ENCODE measurements at places on chromosomes 1 and 21. TPM values are rescaled to one million over a fixed set of nuclear protein-coding genes. Genes with fewer than 3 reads are reported as not detected.

DNA sequence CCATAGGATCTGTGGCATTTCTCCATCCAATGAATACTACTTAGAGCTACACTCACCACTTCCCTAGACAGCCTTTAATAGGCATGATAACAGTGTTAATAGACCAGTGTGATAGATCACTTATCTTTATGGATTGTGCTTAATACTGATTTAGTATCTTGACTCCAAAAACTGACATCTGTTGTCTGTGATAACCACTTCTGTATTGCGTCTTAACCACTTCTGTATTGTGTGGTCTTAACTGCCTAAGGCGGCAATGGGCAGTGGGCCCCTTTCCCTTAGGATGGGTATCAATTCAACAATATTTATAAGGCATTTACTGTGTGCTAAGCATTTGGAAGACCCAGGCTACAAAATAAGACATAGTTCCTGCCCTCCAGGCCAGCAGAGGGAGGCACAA is 32.0 kb upstream of the RCAN3 start:
- H3K27ac ChIP-seq: no peak overlapping the region
- H3K4me1 ChIP-seq: no peaks in the 10 kb centered on the region
- no peak for DNase-seq
- H3K36me3 ChIP-seq: no peaks in the 10 kb centered on the region

DNA sequence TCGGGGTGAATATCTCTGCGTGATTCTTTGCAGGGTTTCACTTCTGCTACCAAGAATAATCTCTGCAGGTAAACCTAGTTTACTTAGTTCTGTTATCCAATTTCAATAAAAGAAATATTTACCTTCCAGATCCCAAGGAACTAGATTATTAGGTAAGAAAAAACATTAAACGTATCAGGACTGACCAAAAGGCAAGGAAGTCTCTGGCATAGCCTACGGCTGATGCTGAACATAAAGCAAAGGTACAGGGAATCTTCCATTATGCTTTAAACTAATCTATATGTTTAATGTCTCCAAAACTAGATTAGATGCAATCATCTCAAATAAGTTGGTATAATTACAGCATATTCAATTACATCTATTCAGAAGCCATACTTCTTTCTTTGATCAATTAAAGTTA is 168.9 kb downstream of the KCNK2 start:
- H3K36me3 ChIP-seq: no peaks in the 10 kb centered on the region
- H3K27ac ChIP-seq: no peak overlapping the region
- H3K4me3 ChIP-seq: no peak overlapping the region

- no peak overlapping the region for H3K27ac ChIP-seq
- H3K4me3 ChIP-seq: no peak overlapping the region
- DNase-seq: no peak
- peaks cover 4% of the 10 kb centered on the region for H3K36me3 ChIP-seq
Measured at GRCh38 chr1:24908591-24909259, 21.4 kb downstream of the RUNX3 start.

GRCh38 chr21:37342046-37342632 is 24.4 kb upstream of the DYRK1A start:
- peaks cover 19% of the 10 kb centered on the region for H3K4me1 ChIP-seq
- no peak overlapping the region for H3K4me3 ChIP-seq
- H3K27ac ChIP-seq: peak overlapping the region; percentile 5
- H3K36me3 ChIP-seq: no peaks in the 10 kb centered on the region

- DNase-seq: no peak
- no peak overlapping the region for H3K4me3 ChIP-seq
- no peaks in the 10 kb centered on the region for H3K4me1 ChIP-seq
- no peaks in the 10 kb centered on the region for H3K36me3 ChIP-seq
- no peak overlapping the region for H3K27ac ChIP-seq
Measured at GRCh38 chr1:115534106-115534505, 107.7 kb upstream of the VANGL1 start.

DNA sequence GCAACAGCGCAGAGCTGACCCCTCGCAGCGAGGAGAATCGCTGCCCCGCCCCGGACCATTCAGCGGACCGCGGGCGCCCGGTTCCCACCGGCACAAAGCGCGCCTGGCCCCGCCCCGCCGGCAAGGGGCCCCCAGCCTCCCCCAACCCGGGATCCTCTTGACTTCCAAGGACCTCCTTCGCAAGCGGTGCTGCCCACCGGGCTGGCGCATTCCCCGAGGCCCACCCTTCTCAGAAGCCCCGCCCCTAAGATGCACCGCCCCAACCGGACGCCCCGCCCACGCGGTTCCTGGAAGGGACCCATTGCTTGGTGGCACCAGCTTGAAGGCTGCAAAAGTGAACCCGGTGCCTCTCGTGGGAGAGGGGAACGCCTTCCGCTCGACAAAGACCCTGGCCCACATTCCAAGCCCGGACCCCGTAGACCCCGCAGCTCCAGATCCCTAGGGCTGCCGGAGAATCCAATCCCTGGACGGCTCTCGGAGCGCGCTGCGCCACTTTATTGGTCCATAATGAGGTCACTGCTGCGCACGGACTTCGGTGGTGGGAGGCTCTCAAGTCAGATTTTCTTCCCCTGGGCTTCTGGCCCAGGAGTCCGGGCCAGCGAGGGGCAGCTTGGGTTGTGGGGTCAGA is 2.0 kb downstream of the HES3 start:
- H3K27ac ChIP-seq: peak overlapping the region; percentile 81
- peak; percentile 71 for DNase-seq
- H3K36me3 ChIP-seq: no peaks in the 10 kb centered on the region
- peaks cover 23% of the 10 kb centered on the region for H3K4me1 ChIP-seq
- peak overlapping the region; percentile 94 for H3K4me3 ChIP-seq
- peaks cover 79% of the 10 kb centered on the region for H3K27me3 ChIP-seq

DNA sequence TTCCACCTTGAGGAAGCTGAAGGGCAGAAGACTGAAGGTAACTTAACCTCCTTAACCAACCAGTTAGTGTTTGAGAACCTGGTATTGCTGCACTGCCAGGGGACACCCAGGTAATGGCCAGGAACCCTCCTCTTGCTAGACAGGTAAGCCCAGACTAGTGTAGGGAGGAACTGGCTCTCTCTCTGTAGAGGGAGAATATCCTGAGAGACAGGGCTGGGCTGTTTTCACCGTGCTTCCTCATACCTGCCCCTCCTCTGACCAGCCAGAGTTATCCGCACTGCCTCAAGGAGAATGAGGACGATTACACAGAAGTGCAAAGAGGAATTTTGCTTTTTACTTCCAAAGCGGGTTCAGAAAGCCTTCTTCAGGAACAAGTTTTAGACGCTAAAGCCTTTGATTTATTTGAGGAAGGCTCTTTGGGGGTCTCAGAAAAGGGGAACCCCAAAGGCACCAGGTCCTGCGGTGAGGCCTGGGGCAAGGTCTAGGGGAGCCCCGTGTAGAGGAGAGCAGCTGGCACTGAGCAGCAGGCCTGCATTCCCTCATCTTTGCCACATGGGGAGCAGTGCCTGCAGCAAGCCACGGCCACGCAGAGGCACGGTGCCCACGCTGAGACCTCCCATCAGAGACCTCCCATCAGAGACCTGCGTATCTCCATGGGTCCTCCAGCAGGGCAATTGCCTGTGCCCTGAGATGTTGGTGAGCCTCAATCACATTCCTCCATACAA is 13.5 kb downstream of the GNG4 start:
- no peaks in the 10 kb centered on the region for H3K36me3 ChIP-seq
- no peak for DNase-seq
- H3K27ac ChIP-seq: no peak overlapping the region

GRCh38 chr21:43188592-43189210 is 19.9 kb downstream of the CRYAA start:
- no peak overlapping the region for H3K4me3 ChIP-seq
- no peaks in the 10 kb centered on the region for H3K4me1 ChIP-seq
- no peak overlapping the region for H3K27ac ChIP-seq
- no peak for DNase-seq
- H3K36me3 ChIP-seq: no peaks in the 10 kb centered on the region

GRCh38 chr1:234844479-234845031 is 234.6 kb upstream of the IRF2BP2 start:
- peaks cover 2% of the 10 kb centered on the region for H3K36me3 ChIP-seq
- H3K27ac ChIP-seq: no peak overlapping the region
- no peaks in the 10 kb centered on the region for H3K27me3 ChIP-seq
- H3K4me1 ChIP-seq: peaks cover 21% of the 10 kb centered on the region
- DNase-seq: no peak

DNA sequence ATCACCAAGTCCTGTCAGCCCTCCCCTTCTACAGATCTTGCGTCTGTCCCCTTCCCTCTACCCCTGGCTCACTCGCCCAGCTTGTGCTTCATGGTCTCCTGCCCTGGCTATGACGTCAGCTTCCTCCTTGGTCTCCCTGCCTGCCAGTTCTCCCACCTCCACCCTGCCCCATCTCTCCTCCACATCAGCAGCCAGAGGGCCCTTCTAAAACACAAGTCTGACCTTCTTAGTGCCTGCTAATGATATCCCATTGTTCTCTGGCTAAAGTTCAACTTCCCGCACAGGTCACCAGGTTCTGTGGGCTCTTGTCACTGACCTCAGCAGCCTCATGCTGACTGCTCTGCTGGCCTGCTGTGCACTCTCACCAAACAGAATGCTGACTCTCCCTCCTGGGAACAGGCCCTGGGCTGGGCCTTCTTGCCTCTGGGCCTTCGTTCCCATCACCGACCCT is 24.7 kb upstream of the MYCL start:
- peaks cover 21% of the 10 kb centered on the region for H3K27me3 ChIP-seq
- DNase-seq: no peak
- H3K4me1 ChIP-seq: peaks cover 23% of the 10 kb centered on the region
- no peaks in the 10 kb centered on the region for H3K36me3 ChIP-seq
- no peak overlapping the region for H3K4me3 ChIP-seq

- peaks cover 8% of the 10 kb centered on the region for H3K36me3 ChIP-seq
- no peak overlapping the region for H3K4me3 ChIP-seq
- peak overlapping the region; percentile 8 for H3K27ac ChIP-seq
- DNase-seq: no peak
- H3K27me3 ChIP-seq: no peaks in the 10 kb centered on the region
- H3K4me1 ChIP-seq: no peaks in the 10 kb centered on the region
Measured at GRCh38 chr1:19112891-19113696, 97.0 kb downstream of the UBR4 start.

GRCh38 chr1:18041685-18042355 is 65.8 kb upstream of the IGSF21 start:
- no peak overlapping the region for H3K27ac ChIP-seq
- DNase-seq: no peak
- H3K27me3 ChIP-seq: peaks cover 38% of the 10 kb centered on the region
- no peaks in the 10 kb centered on the region for H3K4me1 ChIP-seq

DNA sequence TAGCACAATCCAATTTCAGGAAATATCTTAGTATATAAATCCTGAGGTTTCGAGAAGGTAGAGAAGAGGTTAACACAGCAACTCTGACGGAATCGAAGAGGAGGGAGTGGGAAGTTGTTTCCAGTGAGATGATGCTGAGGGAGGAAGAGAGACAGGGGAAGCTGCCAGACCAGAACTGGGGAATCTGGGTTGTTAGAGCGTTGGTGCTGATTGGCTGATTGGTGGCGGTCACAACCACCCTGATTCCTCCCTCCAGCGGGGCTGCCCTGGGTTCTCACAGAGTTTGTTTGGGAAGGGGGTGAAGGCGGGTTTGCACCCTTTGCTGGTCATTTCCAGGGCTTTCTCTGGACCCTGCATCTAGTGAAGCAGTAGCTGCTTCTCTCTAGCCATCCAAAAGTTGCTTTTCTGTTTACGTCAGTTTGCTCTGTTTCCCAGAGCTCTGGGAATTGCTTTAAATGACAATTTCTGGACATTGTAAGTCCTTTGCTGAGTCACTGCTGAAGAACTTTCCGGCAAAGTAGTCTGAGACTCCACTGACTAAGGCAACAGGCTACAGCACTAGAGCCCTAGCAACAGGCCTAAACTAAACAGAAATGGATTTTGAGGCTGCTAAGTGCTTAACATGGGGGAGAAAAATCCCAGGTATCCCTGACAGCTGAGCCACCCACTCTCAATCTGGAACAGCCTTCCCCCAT is 90.1 kb downstream of the TENT5C start:
- no peak for DNase-seq
- H3K4me3 ChIP-seq: no peak overlapping the region
- no peaks in the 10 kb centered on the region for H3K4me1 ChIP-seq
- H3K27me3 ChIP-seq: peaks cover 9% of the 10 kb centered on the region
- no peaks in the 10 kb centered on the region for H3K36me3 ChIP-seq

DNA sequence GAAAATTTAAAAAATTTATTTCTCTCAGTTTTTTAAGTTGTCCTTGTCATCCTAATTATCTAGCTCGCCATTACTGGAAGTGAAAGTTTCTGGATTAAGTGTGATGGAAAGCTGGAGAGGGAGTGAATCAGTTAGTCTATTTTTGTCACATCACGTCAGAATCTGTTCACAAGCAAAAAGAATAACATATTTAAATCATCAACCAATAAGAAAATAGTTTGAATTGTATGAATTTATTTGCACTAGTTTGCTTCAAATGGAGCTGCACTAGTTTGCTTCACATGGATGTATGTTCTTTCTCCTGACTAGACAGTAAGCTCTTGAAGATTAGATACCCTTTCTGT is 22.8 kb downstream of the PHC2 start:
- peaks cover 15% of the 10 kb centered on the region for H3K4me1 ChIP-seq
- H3K27me3 ChIP-seq: no peaks in the 10 kb centered on the region
- H3K27ac ChIP-seq: no peak overlapping the region
- peaks cover 5% of the 10 kb centered on the region for H3K36me3 ChIP-seq
- no peak overlapping the region for H3K4me3 ChIP-seq

- DNase-seq: no peak
- H3K27me3 ChIP-seq: no peaks in the 10 kb centered on the region
- peak overlapping the region; percentile 98 for H3K27ac ChIP-seq
- H3K36me3 ChIP-seq: peaks cover 34% of the 10 kb centered on the region
- H3K4me3 ChIP-seq: peak overlapping the region; percentile 98
- peaks cover 48% of the 10 kb centered on the region for H3K4me1 ChIP-seq
Measured at GRCh38 chr1:246724731-246725095, 504 bp downstream of the SCCPDH start.

- H3K36me3 ChIP-seq: no peaks in the 10 kb centered on the region
- H3K27me3 ChIP-seq: no peaks in the 10 kb centered on the region
- H3K4me1 ChIP-seq: peaks cover 33% of the 10 kb centered on the region
- H3K27ac ChIP-seq: no peak overlapping the region
- DNase-seq: no peak
Measured at GRCh38 chr1:16971341-16972188, 8.9 kb downstream of the MFAP2 start.

GRCh38 chr1:52919723-52920483 is 1.6 kb downstream of the ECHDC2 start:
- H3K4me1 ChIP-seq: peaks cover 3% of the 10 kb centered on the region
- H3K27me3 ChIP-seq: peaks cover 56% of the 10 kb centered on the region
- H3K36me3 ChIP-seq: peaks cover 5% of the 10 kb centered on the region

- H3K4me3 ChIP-seq: no peak overlapping the region
- H3K4me1 ChIP-seq: peaks cover 24% of the 10 kb centered on the region
- H3K27me3 ChIP-seq: no peaks in the 10 kb centered on the region
- no peak overlapping the region for H3K27ac ChIP-seq
- no peaks in the 10 kb centered on the region for H3K36me3 ChIP-seq
Measured at GRCh38 chr21:41219498-41220207, 51.7 kb downstream of the BACE2 start.

FAM167B gene
- total RNA-seq: 1.5 TPM

IL20 gene
- total RNA-seq: not detected

INAVA gene
- total RNA-seq: 50.4 TPM

RAB7B gene
- total RNA-seq: 4.4 TPM

KNCN gene
- not detected for total RNA-seq

ADAM30 gene
- total RNA-seq: not detected

CCDC181 gene
- total RNA-seq: 7.5 TPM

TRPM2 gene
- total RNA-seq: not detected

Data from neural crest cell (in vitro differentiated cells).